ENCODE measurements at places on chromosomes 11 and 22.

GRCh38 chr11:72609045-72609444, 65.2 kb downstream of the PDE2A start:
- no peak for DNase-seq

DNA sequence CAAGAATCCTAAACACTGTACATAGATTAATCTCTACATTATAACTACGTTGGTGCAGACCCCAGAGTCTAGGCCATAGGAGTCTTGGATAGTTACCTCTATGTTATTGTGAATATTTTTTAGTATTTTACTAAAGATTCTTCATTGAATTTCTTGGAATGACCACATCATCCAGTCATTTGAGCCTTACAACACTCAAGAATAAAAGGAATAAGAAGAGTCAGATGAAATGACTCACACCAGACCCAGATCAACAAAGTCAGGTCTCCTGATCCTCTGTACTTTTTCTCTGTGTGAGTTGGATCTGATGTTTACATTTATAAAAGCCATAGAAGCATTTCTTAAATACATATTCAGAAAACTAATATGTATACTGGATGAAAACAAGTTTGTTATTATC, 179.2 kb upstream of the ARHGAP20 start:
- no peak for DNase-seq

- DNase-seq, result no peak
Measured at GRCh38 chr11:99742501-99742900, 721.8 kb downstream of the CNTN5 start.

GRCh38 chr11:115871161-115871760, 367.0 kb upstream of the CADM1 start:
- no peak for DNase-seq

All from NCI-H1105 treated with DMSO at 0.1 percent for 48 hours (cell line).